ENCODE measurements at places on chromosomes 13 and 19.
A peak's percentile ranks its signal among the peaks of the same experiment; 100 is the strongest.

DNA sequence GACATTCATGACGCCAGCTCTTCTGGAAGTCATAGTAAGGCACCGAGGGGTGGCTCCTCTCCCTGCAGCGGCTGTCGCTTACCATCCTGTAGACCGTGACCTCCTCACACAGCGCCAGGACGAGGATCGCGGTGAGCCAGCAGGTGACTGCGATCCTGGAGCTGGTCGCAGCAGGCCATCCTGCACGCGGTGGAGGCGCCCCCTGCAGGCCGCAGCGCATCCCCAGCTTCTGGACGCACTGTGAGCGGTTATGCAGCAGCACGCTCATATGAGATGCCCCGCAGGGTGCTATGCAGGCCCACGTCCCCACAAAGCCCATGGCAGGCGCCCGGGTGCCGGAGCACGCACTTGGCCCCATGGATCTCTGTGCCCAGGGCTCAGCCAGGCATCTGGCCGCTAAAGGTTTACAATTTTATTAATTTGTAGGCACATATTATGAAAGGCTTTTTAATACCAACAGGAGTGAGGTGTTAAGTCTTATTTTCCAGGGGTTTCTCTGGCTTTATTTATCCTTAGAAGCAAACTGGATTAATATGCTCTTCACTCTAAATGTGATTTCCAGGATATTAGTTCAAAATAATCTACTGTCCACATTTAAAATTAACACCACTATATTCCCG lies 35.6 kb upstream of the PSPC1 start:
- DNase-seq: no peak

GRCh38 chr13:45349438-45349837 lies 8.5 kb upstream of the TPT1 start:
- DNase-seq: no peak

- DNase-seq: no peak
Measured at GRCh38 chr19:17647071-17648020, 40.8 kb downstream of the UNC13A start.

DNA sequence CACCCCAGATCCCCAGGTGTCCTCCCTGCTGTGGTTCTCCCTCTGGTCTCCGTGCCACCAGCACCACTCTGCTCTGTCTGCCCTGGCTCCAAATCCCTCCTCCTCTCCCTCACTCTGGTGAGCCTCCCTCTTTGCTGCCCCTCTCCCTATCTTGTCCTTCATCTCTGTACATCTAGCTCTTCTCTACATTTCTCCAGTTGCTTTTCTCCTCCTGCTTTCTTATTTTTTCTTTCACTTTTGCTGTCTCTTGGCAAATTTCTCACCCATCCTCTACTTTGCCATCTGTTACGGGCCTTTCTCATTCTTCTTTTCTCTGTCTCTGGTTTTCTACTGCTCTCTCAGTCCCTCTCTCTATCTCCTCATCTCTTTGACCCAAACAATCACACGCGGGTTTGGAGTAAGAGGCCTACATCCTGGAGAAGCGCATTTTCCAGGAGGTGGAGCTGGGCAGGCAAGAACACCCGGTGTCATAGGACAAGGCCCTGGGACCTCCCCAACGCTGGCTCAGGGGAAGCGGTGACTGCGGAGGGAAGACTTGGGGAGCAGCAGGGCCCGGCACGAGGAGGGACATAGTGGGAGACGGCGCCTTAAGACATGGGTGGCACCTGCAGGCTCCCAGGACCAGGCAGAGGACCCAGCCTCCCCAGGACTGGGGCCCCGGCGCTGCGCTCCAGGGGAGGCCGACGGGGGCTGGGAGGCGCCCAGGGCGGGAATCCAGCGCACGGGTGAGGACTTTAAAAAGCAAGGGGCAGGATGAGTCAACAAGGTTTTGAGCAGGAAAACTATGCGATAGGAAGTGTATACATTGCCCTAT lies 9.9 kb downstream of the ZNF611 start:
- DNase-seq: no peak

DNA sequence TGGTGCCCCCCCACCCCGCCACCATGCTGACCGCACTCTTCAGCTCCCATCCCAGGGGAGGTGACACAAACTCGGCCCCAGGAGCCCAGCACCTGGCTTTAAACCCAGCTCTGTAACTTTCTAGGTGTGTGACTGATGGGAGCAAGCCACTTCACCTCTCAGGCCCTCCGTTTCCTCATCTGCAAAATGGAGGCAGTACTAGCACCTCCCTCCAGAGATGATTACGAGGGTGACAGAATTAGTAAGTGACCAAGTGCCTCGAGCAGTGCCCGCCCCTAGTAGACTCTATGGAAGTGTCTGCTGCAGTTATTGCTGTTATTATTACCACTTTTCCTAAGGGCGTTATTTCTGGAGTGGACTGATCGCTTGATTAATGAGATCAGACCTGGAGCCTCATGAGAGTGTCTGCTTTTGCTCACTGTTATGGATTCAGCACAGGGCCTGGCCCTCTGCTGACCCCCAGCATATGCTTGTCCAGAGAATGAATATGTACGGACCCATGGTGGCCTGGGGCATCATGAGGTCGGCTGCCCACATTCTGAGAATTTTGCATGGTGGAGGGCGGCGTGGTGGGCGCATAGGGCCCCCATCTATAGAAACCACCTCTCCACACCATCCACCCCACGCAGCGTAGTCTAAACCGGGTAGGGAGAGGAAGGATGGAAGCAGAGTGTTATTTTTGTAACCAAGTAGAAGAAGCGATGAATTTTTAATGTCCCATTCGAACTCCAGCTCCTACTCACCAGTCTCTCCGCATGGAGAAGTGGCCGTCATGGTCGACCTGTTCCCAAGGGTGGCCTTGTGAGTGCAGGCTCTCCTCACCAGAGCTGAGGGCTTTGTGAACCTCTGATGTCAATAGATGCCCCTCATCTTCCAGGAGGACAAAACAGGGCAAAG lies 48.2 kb downstream of the CAPN12 start:
- no peak for DNase-seq

DNA sequence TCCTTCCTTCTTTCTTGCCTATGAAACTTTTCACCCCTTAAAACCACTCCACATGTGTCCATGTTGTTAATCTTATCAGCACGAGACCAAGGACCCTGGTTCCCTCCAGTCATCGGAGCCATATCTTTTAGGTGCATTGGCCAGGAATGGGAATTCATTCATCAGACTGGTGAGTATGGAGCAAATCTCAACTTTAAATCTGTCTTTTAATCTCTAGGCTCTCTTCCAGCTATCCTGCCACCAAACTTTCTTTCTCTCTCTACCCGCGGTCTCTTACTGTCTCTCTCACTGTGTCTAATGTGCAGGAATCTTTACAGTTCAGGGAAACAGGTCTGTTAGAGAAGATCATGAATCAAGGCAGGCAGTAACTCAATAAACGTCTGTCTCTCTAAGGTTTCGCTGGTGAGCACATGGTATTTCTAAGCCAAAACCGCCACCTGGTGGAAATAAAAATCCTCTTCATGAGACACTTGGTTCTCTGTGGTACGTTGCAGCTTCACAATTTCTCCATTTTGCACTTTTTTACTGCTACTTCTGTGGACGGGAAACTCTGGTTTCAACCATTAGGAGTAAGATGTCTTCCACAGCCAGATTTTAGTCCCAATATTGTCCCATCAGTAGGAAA lies 16.1 kb downstream of the LGALS16 start:
- DNase-seq: no peak

DNA sequence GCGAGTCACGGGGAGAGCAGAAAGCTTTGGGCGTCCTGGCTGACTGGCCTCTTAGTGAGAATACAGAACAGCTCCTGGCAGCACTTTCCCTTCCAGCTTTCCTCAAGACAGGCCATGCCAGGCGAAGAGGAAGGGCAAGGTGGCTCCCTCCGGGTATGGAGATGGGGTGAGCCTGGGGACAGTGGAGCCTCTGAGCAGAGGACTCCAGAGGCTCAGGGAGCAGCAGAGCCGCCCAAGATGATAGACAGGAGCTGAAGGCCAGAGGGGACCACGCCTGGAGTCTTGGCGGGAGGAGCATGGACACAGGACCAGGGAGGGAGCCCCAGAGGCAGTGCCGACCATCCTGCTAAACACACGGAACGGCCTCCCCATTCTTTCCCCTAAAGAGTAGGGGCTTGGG lies 229.1 kb downstream of the TM9SF2 start:
- DNase-seq: no peak

GRCh38 chr13:19960653-19960976 lies 2.1 kb downstream of the ZMYM2 start:
- no peak for DNase-seq

DNA sequence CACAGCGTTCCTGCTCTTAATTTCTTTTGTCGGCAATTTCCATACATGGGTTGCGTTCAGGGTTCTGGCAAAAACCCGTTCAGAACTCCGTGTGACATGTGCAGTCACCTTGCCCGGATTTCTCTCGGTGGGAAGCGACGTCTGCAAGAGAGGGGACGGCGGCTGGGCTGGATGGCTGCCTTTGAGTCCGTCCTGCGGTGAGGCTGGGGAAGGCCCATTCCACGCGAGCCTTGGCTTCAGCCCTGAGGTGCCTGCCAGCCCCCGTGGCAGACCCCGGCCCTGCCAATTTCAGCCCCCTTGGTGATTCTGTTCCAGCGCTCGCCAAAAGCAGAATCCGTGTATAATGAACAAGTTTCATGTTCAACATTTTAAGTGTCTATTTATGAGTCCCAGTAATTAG lies 72.6 kb upstream of the TSHZ3 start:
- DNase-seq: no peak

- DNase-seq: no peak
Measured at GRCh38 chr13:108734676-108735075, 105.3 kb downstream of the MYO16 start.

GRCh38 chr19:55677572-55678028 lies 2.6 kb downstream of the EPN1 start:
- DNase-seq: no peak

DNA sequence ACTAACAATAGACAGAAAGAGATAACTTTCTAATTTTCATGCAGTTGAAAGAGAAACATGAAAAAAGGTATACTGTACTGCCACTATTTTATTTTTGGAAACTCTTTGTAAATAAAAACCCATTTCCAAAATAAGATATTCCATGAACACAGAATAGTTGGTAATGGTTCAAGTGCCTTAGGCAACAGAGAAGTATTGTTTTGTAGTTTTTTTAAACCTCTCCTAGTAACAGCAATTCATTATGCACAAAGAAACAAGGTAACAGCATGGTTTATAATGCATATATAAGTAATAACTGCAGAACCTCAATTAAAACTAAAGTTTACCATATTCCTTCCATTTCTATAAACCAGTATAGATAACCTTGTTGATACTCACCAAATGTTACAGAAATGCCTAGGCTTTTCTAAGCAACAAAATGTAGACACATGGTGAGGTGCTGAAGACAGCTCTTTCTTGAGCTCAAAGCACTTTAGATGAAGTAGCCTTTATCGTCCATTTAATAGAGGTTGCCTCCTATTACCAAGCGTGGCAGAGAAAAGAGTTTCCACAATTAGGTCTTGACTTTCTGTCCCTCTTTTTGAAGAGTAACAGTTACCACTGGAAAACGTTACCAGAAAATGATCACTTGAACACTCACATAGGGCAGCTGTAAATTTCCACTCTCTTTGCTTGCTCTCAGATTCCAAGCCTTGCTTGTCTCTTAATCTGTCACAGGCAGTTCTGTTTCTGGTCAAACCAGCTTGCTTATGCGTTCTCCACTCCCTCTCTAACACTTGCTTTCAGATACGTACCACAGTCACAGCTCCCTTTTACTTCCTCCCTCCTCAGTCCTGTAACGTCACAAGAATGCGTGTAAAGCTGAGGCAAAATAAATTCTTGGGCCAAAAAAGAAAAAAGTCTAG lies 42.9 kb downstream of the CAB39L start:
- DNase-seq: no peak

DNA sequence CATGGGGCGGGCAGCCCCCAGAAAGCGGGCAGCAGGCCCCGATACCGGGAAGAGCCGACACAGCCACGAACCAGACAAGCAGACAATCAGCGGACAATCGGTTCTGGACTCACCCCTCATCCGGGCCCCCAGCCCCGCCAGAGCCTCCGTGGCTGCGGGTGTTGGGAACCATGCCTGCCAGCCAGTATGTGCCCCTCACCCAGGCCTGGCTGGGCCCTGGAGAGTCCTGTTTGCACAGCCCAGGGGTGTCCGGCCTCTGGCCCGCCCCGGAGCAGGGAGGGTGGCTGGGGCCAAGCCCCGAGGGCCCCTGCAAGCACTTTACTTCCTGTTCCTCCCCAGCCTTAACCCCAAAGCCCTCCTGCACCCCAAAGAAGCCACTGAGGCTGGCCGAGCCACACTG lies 7.8 kb downstream of the PODNL1 start:
- no peak for DNase-seq

GRCh38 chr13:24348797-24349515 lies 39.6 kb downstream of the C1QTNF9 start:
- no peak for DNase-seq

- DNase-seq: no peak
Measured at GRCh38 chr19:16608290-16608739, 19.7 kb downstream of the MED26 start.

GRCh38 chr13:100464006-100464405 lies 124.6 kb downstream of the GGACT start:
- DNase-seq: no peak

GRCh38 chr13:20160306-20161274 lies at the start of gene GJA3:
Gene GJA3, minus strand, starts transcription at chr13:20161052. Its CDS starts 17,764 bp downstream, at chr13:20143288.
- peak; percentile 47 for DNase-seq

DNA sequence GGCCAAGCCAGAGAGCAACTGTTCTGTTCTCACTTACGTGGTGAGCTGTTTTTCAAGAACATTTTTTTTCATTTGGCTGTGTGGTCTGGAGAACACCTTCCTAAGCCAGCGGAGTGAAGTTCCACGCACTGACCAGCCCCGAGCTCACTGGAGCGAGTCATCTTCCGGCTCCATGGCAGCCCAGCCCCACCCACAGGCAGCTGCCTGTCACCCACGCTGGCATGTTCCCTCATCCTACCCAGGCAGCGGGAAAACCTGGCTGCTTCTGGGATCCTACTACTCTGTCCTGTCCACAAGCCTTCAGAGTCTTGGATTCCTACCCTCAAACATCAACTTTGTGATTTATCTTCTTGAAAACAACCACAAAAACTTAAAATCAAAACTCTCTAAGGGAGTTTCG lies 76.2 kb downstream of the GGACT start:
- no peak for DNase-seq

DNA sequence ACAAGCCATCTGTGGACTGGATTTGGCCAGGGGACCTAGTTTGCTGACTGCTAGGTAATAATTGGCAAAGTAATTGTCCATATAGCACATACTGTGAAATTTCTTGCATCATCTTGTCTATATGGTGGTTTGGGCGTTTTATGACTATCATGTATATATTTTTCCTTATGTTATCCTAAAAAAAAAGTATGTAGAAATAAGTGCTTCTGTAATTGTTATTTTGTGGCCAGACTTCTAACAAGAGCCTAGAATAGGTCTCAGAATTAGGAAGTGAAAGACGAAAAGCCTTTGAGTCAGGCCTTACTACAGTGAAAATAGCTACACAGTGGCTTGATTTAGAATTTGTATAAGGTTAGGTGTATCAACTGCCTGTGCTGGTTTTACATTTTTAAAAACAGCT lies 4.2 kb downstream of the FNDC3A start:
- no peak for DNase-seq

Data from stimulated activated CD8-positive, alpha-beta memory T cell treated with anti-CD3 and anti-CD28 coated beads, Interleukin-12 subunit alpha, Interleukin-12 subunit beta, amount 100 ng/mL, for 4 hours (primary cell).